Stimulated activated naive B cell treated with anti-CD40 and anti-IgM and Interleukin-4, amounts not matched to agents 10 μg/mL and 1 μg/mL and 100 μg/mL, for 72 hours (primary cell): ENCODE measurements at places on chromosomes 12 and 14.

- DNase-seq: no peak
Observed at GRCh38 chr12:109147954-109148353, 31.6 kb downstream of the ACACB start.

DNA sequence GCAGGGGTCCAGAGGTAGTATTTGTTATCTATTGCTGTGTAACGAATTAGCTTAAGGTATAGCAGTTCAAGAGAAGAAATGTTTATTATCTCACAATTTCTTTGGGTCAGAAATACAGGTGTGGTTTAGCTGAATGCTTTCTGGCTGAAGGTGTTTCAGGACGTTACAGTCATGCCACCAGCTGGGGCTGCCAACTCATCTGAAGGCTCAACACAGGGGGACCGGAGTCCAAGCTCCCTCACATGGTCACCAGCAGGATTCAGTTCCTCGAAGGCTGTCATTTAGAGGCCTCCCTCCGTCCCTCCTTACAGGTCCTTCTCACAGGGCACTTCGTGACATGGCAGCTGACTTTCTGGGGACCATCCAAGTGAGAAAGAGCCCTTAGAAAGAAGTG lies 37.5 kb upstream of the SINHCAF start:
- no peak for DNase-seq

DNA sequence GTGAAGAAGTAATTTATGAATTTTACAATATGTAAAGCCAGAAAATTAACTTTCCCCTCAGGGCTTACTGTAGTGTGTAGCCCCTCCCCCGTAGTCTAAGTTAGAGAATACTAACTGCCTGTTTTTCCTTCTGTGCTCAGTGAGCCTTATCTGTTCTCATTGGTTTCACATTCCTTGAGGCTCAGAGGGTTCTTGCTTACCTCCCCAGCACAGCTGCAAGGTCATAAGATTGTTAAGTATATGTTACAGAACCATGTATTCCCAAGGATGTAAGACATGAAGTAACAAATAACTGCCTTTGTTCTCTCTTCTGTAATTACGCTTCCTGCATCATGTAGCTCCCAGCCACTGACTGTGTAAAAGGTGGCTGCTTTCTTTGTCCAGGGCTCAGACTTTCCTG lies 1351.1 kb downstream of the TMEM121 start:
- no peak for DNase-seq

GRCh38 chr12:31005944-31006361 lies 67.7 kb upstream of the DDX11 start:
- no peak for DNase-seq

GRCh38 chr14:101834397-101834796 lies 72.9 kb downstream of the PPP2R5C start:
- no peak for DNase-seq

DNA sequence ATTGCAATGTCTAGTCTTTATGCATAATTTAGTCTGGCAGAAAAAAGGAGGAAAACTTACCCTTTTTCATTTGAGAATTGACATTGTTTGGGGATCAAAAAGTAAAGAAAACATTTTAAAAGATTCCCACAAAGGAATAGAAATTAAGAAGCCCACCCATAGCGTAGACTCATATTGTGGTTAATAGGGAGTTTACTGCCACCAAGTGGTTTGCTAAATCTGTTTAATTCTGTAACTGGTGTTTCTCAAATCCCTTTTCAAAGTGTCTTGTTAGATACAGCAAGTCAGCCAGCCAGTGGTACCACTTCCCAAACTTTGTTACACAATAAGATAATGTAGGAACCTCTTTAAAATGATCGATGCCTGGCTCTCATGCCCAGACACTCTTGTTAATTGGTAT lies 180.3 kb downstream of the IPO8 start:
- DNase-seq: no peak

GRCh38 chr12:3536096-3536875 lies 45.3 kb downstream of the PRMT8 start:
- no peak for DNase-seq

GRCh38 chr14:104571246-104571645 lies 8.3 kb upstream of the C14orf180 start:
- DNase-seq: no peak
